Fibroblast of pulmonary artery (primary cell): ENCODE measurements at places on chromosomes 5 and 9.

- no peak for DNase-seq
Measured at GRCh38 chr5:3428334-3428733, 167.3 kb upstream of the IRX1 start.

GRCh38 chr5:179400020-179400419, 54.8 kb upstream of the ADAMTS2 start:
- no peak for DNase-seq

DNA sequence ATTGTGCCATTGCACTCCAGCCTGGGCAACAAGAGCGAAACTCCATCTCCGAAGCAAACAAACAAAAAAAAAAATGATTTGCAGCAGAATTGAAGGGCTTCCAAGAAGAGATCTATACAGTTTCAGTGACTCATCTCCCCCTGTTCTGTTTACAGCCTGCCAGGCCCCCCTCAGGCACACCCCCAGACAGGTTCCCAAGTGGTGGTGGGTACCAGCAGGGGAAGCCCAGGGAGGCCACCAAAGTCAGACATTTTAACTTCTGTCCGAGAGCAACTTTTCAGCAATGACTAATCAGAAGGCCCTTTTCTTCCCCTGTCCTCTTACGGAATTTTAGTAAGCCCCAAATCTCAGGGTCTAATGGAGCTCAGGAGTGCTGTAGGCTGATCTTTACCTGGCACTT, 98.7 kb downstream of the PAX5 start:
- no peak for DNase-seq

GRCh38 chr5:20463206-20463605, 475.2 kb upstream of the CDH18 start:
- DNase-seq = no peak

- DNase-seq = peak; percentile 18
Measured at GRCh38 chr5:891837-892393, 686 bp downstream of the BRD9 start.

DNA sequence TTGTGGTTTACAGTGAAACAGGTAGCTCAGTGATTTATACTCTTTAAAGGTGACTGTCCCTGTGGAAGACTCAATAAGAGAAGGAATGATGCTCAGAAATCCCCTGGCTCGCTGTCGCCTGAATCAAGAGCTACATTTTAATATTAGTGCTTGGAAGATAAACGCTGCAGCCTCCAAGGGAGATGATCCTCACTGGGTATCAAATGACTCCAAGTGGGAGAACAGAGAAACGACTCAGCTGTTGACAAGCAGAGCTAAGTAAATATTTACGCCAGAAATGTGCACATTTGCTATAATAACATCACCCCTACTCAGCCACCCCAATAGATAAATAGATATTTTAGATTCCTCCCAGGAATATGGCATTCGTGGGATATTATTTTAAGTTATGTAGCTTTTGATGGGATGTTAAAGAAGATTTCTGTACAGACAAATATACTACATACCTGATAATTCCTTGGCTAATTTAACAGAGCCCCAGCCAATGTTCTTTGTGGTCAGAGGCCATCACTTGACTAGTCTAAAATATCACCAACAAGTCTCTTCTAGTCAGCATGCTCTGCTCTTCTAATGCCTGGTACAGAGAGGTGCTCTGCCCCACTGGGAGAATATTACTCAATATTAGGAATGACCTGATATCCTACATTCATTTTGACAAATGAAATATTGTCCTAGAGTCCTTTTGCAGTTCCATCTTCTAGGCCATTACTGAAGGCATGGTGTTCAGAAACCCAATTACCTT, 18.3 kb upstream of the CCDC192 start:
- no peak for DNase-seq

DNA sequence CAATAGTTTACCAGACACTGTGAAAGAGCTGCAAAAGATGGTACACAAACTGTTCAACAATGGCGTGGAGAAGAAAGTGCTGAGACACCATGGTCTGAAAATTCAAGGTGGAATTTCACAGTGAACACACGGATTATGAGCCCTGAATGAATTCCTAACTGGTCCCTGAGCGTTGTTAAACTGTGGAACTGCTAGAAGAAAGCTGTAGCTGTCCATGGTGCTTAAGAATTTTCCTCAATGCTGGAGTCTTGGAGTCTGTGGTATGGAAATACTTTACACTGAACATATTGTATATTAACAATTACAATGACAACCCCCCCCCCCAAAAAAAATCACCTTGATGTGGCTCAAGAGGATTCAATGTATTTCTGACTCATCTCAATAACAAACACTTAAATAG, 68.5 kb downstream of the SLC24A2 start:
- DNase-seq = peak; percentile 72

DNA sequence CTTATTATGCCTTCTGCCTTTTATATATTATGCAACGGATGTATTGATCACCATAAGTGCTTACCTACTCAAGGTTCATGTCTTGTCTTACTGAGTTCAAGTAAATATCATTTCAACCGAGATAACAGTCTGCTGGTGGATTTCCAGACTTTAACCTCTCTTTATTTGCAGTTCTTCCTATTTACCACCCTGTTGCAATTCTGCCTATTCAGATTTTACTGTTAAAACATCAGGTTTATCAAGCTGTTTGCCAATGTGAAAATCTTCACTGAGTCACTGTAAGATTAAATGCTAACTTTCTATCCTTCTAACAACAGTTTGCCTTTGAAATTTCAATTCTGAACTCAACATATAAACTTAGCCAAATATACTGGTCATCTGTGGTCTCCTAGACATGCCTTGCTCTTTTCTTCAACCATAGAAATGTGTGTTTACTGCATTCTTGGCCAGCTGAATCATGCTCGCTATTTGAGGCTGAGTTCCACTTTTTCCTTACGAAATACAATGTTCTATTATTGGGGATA, 471.7 kb upstream of the RORB start:
- peak; percentile 22 for DNase-seq

- DNase-seq = no peak
Measured at GRCh38 chr9:131024978-131025868, 16.2 kb downstream of the LAMC3 start.

GRCh38 chr5:103186152-103186551, 66.1 kb downstream of the PPIP5K2 start:
- DNase-seq = no peak

DNA sequence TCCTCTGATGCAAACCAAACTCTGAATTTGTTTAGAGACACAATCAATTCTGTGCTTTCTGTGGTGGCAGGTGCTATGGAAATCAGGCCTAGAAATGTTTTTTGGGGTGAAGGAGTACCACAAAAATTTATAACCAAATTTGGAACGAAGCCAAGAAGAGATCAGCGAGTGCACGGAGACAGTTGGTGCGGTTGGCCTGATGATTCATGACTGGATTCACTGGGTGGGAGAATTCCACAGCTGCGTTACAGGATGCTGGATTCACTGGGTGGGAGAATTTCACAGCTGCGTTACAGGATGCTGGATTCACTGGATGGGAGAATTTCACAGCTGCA, 135.6 kb upstream of the IRX4 start:
- no peak for DNase-seq

DNA sequence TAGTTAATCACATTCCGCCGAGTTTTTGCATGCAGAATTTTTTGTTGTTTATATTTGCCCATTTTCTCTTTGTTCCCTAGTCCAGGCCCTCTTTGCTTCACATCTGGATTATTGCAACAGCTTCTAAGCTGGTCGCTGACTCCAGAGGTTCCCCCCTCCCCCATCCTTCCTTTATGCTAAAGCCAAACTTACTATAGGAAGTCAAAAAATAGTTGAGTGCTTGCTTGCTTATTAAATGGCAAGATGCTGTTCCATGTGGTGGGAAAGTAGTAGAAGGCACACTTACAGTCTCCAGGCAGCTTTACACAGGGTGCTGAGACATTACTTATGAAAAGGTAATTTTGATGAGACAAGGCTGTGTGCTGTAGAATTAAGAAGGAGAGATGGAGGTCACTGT, 1.3 kb downstream of the ZBTB34 start:
- DNase-seq = peak; percentile 57

GRCh38 chr9:12802093-12802492, 27.3 kb downstream of the LURAP1L start:
- no peak for DNase-seq

GRCh38 chr5:154900066-154900465, 37.9 kb downstream of the GEMIN5 start:
- no peak for DNase-seq

GRCh38 chr5:126912616-126913200, 117.7 kb downstream of the MARCHF3 start:
- no peak for DNase-seq

DNA sequence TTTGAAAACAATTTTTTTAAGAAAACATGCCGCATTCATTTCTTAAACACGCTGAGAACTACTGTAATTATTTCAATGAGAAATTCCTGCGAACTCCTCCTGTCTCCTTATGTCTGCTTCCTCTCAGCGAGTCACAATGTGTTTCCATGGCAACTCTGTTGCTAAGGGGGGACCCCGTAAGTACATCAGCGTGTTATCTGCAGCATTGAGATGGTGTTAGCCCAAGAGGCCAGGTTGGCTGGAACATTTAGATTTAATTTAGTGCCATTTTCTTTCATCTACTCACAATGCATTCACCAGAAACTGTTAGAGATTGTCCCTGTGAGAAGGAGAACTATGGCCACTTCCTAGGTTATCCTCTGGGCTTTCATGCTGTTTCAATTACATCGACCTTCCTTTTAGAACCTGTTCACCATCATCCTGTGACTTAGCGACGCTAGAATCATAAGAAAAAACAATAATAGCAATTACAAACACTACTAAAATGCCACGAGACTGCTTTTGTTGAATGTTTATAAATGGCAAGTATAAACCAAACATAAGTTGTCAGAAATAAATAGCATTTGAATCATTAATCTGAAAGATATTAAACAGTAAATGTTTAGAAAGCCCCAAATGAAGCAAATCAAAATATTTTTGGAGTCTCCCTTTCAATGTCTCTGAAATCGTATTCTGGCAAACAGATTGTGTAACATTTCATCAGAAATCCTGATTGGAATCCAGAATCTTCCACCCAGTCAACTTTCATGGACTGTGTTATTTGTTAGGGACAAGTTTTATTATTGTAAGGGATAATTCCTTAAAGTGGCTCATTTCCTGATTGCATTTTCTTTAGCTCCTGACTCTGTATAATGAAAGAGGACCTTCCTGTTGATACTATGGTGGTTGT, 39.7 kb upstream of the SHC3 start:
- peak; percentile 13 for DNase-seq

GRCh38 chr5:132256783-132257130, 739 bp upstream of the PDLIM4 start:
- no peak for DNase-seq

GRCh38 chr5:150647275-150648251, 7.1 kb downstream of the SYNPO start:
- DNase-seq = no peak

DNA sequence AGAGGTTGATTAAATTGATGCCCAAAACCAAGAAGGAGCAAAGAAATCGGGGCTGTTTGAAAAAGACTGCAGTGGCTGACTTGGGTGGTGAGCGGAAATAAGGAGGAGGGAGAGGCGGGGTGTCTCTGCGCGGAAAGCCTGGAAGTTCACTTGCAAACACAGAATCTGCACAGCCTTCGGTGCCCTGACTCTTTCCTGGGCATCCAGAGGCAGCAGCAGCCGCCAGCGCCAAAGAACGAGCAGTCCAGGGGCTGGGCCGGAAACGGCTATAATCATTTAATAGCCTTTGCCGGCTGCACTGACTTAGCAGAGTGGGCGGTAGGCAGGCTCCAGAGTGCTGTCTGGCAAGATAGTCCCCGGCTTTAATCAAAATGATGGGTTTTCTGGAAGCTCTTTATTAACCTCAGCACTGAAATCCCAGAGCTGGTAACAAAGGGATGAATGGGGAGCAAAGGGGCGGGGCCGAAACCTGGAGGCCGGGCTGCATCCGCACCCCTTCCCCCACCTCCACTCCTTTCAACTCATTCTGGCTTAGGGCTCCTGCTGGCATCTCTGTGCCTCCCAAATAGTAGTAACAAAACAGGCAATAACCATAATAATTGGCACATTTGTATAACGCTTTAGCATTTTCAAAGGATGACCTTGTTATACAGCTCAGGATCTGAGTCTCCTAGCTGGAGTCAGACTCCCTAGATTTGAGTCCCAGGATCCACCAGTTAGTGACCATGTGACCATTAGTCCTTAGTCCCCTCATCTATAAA, 35.7 kb downstream of the PCDHAC2 start:
- no peak for DNase-seq
